Neural progenitor cell (in vitro differentiated cells): ENCODE measurements at places on chromosomes 6 and 20.

GRCh38 chr6:35493307-35493983 is 3.4 kb downstream of the TEAD3 start:
- H3K4me3 ChIP-seq: no peak overlapping the region
- peaks cover 68% of the 10 kb centered on the region for H3K4me1 ChIP-seq
- no peak overlapping the region for H3K27ac ChIP-seq
- no peak for DNase-seq

DNA sequence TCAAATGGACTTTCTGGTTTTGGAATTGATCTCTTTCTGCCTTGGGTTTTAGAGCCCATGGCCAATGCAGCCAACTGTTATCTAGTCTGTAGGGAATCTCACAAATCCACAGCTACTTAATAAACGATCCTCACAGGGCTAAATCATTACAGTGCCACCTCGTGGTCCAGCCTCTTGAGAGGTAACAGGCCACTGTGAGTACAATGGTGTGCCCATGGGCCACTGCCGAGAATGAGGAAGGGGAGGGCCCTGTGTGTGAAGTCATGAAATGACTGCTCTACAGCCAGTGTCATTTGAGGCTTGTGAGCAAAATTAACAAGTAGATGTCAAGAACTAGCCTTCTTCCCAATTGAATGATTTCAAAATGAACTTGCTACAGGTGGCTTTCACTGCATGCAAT is 54.3 kb upstream of the GMPR start:
- H3K4me1 ChIP-seq: no peaks in the 10 kb centered on the region
- no peaks in the 10 kb centered on the region for H3K36me3 ChIP-seq
- H3K27ac ChIP-seq: no peak overlapping the region
- peak; percentile 28 for DNase-seq

DNA sequence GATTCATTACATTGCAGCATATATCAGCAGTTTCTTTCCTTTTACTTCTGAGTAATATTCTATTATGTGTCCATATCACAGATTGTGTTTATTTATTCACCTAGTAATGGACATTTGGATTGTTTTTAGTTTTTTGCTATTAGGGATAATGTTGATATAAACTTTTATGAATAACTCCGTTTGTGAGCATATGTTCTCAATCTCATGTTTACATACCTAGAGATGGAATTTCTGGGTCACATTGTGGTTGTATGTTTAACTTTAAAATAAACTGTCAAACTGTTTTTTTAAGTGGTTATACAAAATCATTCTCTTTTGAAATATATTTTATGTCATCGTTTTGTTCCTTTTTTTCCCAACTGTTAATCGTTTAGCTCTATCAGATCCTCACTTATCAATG is 311.6 kb downstream of the MMUT start:
- no peaks in the 10 kb centered on the region for H3K36me3 ChIP-seq
- H3K4me3 ChIP-seq: no peak overlapping the region
- H3K27ac ChIP-seq: no peak overlapping the region
- H3K4me1 ChIP-seq: peaks cover 20% of the 10 kb centered on the region

DNA sequence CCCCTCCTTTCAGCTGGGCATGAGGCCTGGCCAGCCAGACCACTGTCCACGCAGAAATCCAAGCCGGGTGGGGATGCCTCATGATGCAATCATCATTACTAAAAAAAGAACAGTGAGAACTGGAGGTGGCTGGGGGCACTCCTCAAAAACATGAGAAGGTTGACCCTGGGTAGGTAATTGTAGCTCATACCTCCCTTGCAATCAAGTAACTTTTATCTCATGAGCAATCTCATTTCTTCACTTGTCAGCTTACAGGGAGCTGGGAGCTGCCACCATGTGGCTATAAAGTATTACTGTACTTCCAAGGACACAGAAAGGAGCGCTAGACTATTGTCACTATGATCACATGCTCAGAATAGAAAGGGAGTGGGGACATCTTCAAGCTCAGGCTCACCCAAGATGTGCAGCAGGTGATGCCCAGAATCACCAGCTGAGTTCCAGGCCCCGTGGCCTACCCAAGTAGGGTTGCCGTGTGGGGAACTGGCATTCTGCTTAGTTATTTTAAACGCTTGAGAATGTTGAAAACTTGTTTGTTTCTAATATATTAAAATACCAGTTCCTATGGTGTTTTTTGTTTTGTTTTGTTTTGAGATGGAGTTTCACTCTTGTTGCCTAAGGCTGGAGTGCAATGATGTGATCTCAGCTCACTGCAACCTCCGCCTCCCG is 3.0 kb upstream of the CDH26 start:
- no peak overlapping the region for H3K27ac ChIP-seq
- no peak overlapping the region for H3K4me3 ChIP-seq
- peak; percentile 24 for DNase-seq
- H3K27me3 ChIP-seq: no peaks in the 10 kb centered on the region
- peaks cover 12% of the 10 kb centered on the region for H3K4me1 ChIP-seq

DNA sequence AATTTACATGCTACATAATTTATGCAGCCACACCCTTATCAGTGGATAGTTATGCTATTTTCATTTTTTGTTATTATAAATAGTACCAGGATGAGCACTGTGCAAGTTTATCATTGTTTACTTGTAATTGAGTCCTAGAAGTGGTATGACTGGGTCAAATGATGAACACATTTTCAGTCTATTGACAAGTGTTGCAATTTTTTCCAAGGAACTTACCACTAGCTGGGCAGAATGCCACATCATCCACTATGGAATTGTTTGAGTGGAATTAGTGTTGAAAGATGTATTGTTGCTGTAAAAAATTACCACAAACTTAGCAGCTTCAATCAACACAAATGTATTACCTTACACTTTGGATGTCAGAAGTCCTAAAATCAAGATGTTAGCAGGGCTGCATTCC is 38.1 kb upstream of the OPN5 start:
- no peaks in the 10 kb centered on the region for H3K36me3 ChIP-seq
- H3K27ac ChIP-seq: no peak overlapping the region
- H3K27me3 ChIP-seq: no peaks in the 10 kb centered on the region

DNA sequence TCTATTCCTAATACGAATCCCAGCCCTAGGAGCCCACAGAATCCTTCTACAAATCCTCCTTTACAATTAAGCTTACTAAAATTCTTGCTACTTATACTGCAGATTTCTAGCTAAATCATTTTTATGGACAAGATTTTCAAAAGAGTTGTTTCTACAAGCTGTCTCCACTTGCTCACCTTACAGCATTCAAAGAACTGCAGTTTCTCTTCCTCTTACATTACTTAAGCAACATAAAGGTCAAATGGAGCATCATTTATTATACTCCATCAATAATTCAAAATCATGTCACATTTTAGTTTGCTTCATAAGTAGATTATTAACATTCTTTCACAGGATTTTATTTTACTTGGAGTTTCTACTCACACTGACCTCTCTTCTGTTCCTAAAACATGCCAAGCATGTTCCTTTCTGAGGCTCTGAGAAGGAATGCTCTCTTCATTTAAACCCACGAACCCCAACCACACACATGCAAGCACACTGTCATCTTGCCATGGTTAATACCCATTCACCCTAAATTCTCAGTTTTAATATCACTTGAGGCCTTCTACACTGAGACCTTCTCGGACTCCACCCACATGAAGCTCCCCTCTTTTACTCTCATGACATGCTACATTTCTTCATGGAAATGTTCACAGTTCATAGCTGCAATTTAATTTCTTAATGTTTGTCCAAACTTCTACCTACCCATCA is 388.2 kb downstream of the TBC1D32 start:
- no peaks in the 10 kb centered on the region for H3K4me1 ChIP-seq
- H3K4me3 ChIP-seq: no peak overlapping the region
- DNase-seq: no peak
- H3K36me3 ChIP-seq: no peaks in the 10 kb centered on the region
- no peak overlapping the region for H3K27ac ChIP-seq

DNA sequence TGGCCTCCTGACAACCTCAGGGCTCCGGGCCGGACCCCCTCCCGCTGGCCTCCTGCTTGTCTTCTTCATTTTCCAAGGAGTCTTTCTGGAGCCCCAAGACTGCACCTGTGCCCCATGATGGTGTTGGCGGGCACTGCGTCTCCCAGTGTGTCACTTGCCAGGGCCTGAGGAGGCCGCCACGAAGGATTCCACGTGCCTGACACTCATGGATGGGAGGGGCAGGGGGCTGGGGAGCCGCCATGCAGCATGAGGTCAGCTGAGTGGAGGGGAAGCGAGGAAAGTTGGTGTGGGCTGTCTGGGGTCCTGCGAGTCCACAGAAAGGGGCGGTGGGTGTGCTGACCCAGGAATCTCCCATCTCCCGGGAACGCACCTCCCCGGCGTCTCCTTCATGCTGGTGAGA is 165.7 kb downstream of the SMOC2 start:
- H3K4me3 ChIP-seq: no peak overlapping the region
- no peaks in the 10 kb centered on the region for H3K27me3 ChIP-seq
- no peaks in the 10 kb centered on the region for H3K36me3 ChIP-seq
- no peak overlapping the region for H3K27ac ChIP-seq
- peaks cover 9% of the 10 kb centered on the region for H3K4me1 ChIP-seq

DNA sequence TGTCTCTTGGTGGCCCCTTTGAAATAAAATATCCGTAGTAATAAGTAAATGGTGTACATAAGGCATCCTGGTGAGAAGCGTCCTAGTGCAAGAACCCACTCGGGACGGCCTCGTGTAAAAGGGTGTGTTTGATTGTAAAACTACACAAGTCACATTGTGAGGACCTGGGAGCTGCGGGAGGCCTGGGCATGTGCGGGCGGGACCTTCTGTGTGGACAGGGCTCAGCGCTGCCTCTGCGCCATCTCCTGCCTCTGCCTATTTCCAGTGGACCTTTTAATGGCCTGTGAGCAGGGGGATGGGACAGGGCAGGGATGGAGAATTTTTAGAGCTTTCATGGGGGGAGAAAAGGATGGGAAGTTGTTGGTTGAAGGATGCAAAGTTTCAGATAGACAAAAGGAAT is 25.3 kb upstream of the KIF25 start:
- no peak overlapping the region for H3K4me3 ChIP-seq
- H3K27ac ChIP-seq: no peak overlapping the region
- H3K36me3 ChIP-seq: peaks cover 15% of the 10 kb centered on the region
- peaks cover 15% of the 10 kb centered on the region for H3K4me1 ChIP-seq
- H3K27me3 ChIP-seq: no peaks in the 10 kb centered on the region
- no peak for DNase-seq

DNA sequence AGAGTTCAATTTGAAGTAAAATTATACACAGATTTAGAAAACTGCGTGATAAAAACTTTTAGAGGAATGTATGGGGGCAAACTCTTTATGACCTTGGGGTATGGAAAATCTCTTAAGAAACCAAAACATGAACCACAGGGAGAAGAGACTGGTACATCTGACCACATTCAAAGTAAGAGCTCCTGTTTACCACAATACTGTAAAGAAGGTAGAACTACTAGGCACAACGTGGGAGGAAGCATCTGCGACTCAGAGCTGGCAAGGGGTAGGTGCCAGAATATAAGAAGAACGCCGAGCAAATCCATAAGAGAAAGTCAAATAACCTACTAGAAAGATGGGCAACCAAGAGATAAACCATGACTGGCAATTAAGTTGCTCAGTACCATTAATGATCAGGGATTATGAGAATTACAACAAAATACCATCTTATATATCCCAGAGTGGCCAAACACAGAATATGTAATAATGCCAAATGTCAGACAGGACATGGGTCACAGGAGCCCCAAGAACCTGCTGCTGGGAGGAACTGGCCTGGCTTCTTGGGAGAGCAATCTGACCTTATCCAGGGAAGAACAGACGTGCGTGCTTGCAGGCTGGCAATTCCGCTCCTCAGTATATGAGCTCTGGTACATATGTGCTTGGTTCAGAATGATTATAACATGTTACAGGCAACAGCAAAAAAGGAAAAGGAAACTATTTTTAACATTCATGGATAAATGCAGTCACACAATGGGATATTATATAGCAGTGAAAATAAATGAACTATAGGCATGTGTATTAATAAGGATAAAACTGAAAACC is 50.2 kb downstream of the INSM1 start:
- no peak overlapping the region for H3K4me3 ChIP-seq
- H3K27ac ChIP-seq: no peak overlapping the region
- no peaks in the 10 kb centered on the region for H3K27me3 ChIP-seq
- H3K36me3 ChIP-seq: no peaks in the 10 kb centered on the region

GRCh38 chr6:117919775-117920729 is 13.0 kb downstream of the SLC35F1 start:
- peak overlapping the region; percentile 63 for H3K4me3 ChIP-seq
- H3K36me3 ChIP-seq: no peaks in the 10 kb centered on the region
- peak overlapping the region; percentile 93 for H3K27ac ChIP-seq
- DNase-seq: peak; percentile 90
- peaks cover 21% of the 10 kb centered on the region for H3K4me1 ChIP-seq
- H3K27me3 ChIP-seq: peaks cover 5% of the 10 kb centered on the region

GRCh38 chr6:107069631-107070548 is 41.9 kb downstream of the MTRES1 start:
- no peaks in the 10 kb centered on the region for H3K27me3 ChIP-seq
- H3K36me3 ChIP-seq: no peaks in the 10 kb centered on the region
- DNase-seq: no peak
- no peaks in the 10 kb centered on the region for H3K4me1 ChIP-seq
- no peak overlapping the region for H3K27ac ChIP-seq

DNA sequence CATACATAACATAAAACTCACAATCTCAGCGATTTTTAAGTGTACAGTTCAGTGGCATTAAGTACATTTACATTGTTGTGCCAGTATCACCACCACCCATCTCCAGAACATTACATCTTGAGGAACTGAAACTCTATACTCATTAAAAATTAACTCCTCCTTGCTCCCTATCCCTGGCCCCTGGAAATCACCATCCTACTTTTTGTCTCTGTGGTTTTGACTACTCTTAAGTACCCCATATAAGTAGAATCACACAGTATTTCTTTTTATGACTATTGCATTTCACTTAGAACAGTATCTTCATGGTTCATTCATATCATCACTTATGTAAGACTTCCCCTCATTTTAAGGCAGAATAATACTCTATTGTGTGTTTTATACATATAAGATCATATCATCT is 1108.1 kb downstream of the GRIK2 start:
- H3K36me3 ChIP-seq: no peaks in the 10 kb centered on the region
- no peak overlapping the region for H3K4me3 ChIP-seq
- no peak for DNase-seq
- H3K4me1 ChIP-seq: no peaks in the 10 kb centered on the region
- no peaks in the 10 kb centered on the region for H3K27me3 ChIP-seq

GRCh38 chr6:43840490-43841218 is 70.6 kb downstream of the VEGFA start:
- peaks cover 25% of the 10 kb centered on the region for H3K4me1 ChIP-seq
- DNase-seq: no peak
- H3K27ac ChIP-seq: no peak overlapping the region
- H3K27me3 ChIP-seq: no peaks in the 10 kb centered on the region
- H3K36me3 ChIP-seq: no peaks in the 10 kb centered on the region
- H3K4me3 ChIP-seq: no peak overlapping the region

GRCh38 chr6:35015996-35016395 is 125.1 kb downstream of the TCP11 start:
- H3K4me3 ChIP-seq: no peak overlapping the region
- no peak overlapping the region for H3K27ac ChIP-seq
- no peaks in the 10 kb centered on the region for H3K27me3 ChIP-seq

- no peak for DNase-seq
- no peaks in the 10 kb centered on the region for H3K27me3 ChIP-seq
- no peaks in the 10 kb centered on the region for H3K4me1 ChIP-seq
- no peaks in the 10 kb centered on the region for H3K36me3 ChIP-seq
- H3K4me3 ChIP-seq: no peak overlapping the region
- no peak overlapping the region for H3K27ac ChIP-seq
Measured at GRCh38 chr20:47024461-47024937, 129.9 kb downstream of the EYA2 start.

GRCh38 chr6:143127941-143128680 is 67.4 kb downstream of the AIG1 start:
- no peaks in the 10 kb centered on the region for H3K4me1 ChIP-seq
- H3K4me3 ChIP-seq: no peak overlapping the region
- no peak overlapping the region for H3K27ac ChIP-seq
- no peaks in the 10 kb centered on the region for H3K27me3 ChIP-seq
- DNase-seq: no peak
